ENCODE measurements at places on chromosomes 2 and 18.

DNA sequence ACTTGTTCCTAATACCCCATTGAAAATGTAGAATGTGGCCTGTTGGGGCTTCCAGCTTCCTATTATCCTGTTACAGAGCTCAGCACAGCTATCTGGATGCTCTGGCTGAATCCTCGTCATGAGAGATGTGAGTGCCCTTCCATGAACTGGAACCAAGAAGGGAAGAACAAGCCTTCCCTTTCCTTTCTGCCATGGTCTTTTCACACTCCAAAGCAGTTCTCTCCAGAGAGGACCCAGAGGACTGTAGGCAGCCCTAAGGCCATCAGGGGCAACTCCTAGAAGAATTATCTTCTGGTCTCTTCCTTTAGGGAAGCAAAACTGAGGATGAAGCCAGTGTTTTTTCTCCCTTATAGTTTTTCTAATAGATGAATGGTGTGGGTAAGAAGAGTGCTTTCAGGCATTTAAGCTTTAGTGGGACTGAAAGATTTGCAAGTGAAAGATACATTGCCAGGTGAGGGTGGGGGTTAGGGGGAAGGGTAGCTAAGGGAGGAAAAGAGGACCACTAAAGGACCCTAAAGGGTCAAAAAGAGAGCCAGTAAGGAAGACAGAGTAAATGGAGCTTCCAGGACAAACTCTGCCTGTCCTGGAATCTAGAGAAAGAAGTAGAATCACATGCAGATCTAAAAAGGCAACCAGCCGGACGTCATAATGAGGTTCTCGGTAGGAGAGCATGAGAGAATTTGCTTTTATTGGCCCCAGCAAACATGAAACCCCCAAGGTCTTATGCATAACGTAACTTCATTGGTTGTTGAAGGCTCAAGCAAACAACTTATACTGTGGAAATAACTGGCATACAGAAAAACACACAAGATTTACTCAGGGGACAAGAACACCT is 12.4 kb upstream of the XPO1 start:
- no peak for DNase-seq

- no peak for DNase-seq
Observed at GRCh38 chr2:30768708-30769480, 38.4 kb downstream of the CAPN13 start.

DNA sequence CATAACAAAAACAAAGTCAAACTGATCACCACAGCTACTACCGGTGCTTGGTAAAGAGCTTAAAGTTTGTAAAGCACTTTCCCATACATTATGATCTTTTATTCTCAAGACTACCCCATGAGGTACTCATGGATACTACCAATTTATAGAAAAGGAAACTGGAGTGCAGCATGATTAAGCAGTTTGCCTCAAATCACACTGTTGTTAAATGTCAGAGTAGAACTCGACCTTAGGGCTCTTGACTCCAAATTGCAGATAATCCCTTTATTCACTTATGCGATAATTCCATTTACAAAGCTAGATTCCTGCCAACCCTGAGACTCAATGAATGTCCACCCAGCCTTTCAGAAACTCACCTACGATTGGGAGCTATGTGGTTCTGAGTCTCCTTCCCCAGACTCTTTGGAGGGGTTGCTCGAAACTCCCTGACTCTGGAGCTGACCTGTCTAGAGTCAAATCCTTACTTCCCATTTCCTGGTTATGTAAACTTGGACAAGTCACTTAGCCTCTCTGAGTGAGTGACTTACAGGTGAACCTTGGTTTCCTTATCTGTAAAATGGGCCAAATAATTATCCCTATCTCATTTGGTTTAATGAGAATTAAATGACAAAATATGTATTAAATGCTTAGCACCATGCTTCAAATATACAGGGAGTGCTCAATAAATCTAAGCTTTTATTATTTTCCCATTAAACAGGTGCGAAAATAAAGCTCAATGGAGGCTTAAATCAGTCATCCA is 47.4 kb downstream of the PSD4 start:
- DNase-seq, result no peak

DNA sequence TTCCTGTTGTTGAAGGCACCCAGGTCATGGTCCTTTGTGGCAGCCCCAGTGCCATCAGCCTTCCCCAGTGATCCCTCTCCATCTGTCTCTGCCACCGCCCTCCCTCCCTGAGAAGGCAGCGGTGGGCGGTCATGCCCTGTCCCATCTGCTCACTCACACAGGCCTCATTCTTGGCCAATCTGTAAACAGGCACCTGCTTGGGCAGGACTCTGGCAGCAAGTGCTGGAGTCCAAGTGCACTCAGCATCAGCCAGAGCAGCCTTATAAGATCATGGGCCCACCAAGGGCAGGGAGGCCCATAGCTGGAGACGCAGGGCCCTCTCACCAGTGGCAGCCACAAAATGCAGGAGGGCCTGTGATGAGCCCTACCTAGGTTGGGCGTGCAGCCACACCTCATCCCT is 140.9 kb downstream of the TWIST2 start:
- DNase-seq, result no peak

DNA sequence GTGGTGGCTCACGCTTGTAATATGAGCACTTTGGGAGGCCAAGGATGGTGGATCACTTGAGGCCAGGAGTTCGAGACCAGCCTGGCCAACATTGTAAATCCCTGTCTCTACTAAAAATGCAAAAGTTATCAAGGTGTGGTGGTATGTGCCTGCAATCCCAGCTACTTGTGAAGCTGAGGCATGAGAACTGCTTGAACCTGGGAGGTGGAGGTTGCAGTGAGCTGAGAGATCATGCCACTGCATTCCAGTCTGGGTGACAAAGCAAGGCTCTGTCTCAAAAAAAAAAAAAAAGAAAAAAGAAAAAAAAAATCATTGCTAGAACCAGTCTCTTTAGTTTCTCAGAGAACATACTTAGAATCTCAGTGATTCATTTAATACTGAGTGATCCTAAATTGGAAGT is 217.1 kb downstream of the DYM start:
- DNase-seq, result no peak

- no peak for DNase-seq
Observed at GRCh38 chr2:128554151-128554769, 235.6 kb upstream of the HS6ST1 start.

DNA sequence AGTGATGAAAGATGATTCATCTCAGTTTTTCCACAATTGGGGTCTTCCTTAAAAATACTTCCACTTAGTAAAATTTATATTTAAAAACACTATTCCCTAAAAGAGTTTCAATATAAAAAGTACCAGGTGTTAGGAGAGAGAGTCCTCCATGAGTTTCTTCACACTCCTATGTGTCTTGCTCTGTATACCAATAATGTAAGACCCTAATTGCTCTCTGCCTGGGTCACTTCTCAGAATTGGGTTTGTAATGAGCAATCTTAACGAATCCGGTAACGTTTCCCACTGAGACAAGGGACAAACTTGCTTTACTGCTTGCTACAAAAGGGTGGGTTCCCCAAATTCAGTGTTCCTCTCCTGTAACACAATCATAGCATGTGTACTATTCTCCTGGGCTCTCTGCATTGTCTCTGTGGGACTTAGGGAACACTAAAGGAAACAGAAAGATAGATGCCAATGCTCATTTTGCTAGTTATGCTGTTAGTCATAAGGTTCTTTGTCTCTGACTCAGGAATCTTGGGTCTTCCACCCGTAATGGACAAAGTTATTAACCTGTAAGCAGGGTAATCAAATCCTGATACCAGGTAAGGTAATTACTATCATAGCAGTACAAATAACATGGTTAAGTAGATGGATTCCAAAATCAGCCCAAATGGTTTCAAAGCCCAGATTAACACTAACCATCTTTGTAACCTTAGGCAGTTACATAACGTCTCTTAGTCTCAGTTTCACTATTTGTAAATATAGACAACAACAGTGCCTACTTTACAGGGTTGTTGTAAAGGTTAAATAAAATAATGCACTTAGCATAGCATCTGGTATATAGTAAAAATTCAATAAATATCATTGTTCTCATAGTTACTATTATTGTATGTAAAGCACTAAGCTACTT is 46.3 kb downstream of the ITSN2 start:
- DNase-seq, result no peak

GRCh38 chr2:143901185-143901842 is 618.6 kb downstream of the ZEB2 start:
- no peak for DNase-seq

- no peak for DNase-seq
Observed at GRCh38 chr2:54360055-54360792, 95.9 kb upstream of the SPTBN1 start.

- no peak for DNase-seq
Observed at GRCh38 chr18:27843783-27844777, 332.9 kb downstream of the CDH2 start.

DNA sequence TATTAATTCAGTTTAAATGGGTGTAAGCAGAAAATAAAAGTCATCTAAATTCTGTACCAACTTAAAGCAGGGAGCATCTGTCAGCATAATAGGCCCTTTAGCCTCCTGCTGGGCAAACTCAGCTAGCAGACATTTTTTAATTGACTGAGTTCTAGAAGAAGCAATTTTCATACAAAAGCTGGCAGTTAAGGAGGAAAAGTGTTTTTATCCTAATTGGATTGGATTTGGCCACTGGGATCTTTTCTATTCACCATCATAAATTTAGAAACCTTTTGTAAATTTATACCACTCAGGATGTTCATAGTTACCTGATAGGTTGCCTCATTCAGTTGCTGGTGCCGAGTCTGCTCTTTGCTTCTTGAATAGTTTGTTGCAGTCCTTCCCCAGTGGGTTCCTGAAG is 262.7 kb upstream of the FSIP2 start:
- DNase-seq, result no peak

DNA sequence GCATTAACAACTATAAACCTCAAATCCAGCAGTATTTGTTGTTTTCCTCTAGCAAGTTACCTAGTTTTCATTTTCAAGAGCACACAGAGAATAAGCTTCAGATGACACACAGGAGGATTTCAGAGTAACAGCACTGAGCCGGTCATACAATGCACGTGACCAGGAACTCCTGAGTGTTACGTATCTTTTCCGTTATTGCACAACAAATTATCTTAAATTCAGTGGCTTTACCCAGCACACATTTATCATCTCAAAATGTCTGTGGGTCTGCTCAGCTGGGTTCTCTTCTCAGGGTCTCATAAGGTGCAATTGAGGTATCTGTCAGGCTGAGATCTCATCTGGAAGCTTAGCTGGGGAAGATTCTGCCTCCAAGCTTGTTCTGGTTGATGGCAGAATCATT is 379.5 kb upstream of the KLHL29 start:
- DNase-seq, result no peak

DNA sequence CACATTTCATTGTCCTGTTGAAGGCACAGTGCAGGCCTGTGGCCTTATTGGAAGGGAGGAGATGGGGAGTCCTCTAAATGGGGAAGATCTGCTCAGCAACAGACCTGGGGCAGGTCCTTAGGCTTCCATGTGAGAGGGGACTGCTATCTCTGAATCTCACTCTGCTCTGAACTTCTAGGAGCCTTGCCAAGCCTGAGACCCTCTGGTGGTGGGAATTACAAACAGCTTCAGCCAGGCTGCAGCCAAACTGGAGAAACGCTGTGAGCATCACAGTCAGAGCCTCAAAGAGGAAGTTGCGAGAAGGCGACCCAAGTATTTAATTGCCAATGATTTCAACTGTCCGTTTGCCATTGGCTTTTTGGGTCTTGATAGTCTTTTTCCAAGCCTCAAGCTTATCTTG is 66.8 kb upstream of the MC2R start:
- DNase-seq, result no peak

GRCh38 chr2:15053542-15053941 is 421.0 kb downstream of the LRATD1 start:
- no peak for DNase-seq

GRCh38 chr18:63315131-63315662 is 4.4 kb downstream of the BCL2 start:
- no peak for DNase-seq

GRCh38 chr18:40606996-40607395 is 1348.0 kb upstream of the PIK3C3 start:
- no peak for DNase-seq

DNA sequence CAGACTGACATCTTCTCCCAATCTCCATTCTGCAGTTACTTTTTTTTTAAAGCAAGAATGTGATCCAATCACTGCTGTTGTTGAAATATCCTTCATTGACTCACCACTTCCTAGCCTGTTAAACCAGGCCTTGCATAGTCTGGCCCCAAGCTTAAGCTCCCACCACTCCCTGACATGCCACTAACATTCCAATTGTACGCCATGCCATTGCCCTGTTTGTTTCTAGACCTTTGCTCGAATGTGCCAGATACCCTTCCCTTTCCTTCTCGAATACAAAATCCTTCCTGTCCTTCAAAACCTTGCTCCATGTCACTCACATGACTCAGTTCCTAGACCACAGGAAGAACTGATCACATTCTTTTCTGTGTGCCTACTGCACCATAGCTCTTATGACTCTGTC is 224.2 kb downstream of the CYRIA start:
- no peak for DNase-seq

GRCh38 chr2:76667821-76668271 is 854.3 kb downstream of the LRRTM4 start:
- no peak for DNase-seq

GRCh38 chr18:43692099-43692690 is 414.9 kb upstream of the SYT4 start:
- DNase-seq, result no peak

- no peak for DNase-seq
Observed at GRCh38 chr2:19046986-19047780, 311.2 kb downstream of the OSR1 start.

Measured in amygdala (tissue), 56 donors.